Activated T-helper 17 cell treated with anti-CD3 and anti-CD28 coated beads, Interleukin-2, amount 50 U/mL, for 72 hours (primary cell): ENCODE measurements at places on chromosomes 16 and 17. TPM values are rescaled to one million over a fixed set of nuclear protein-coding genes. Genes with fewer than 3 reads are reported as not detected.
A peak's percentile ranks its signal among the peaks of the same experiment; 100 is the strongest.

- ATAC-seq, result no peak
These were observed 6.1 kb downstream of the MT1H start for GRCh38 chr16:56675685-56676210.

The CD300LD gene
- not detected for total RNA-seq

DNA sequence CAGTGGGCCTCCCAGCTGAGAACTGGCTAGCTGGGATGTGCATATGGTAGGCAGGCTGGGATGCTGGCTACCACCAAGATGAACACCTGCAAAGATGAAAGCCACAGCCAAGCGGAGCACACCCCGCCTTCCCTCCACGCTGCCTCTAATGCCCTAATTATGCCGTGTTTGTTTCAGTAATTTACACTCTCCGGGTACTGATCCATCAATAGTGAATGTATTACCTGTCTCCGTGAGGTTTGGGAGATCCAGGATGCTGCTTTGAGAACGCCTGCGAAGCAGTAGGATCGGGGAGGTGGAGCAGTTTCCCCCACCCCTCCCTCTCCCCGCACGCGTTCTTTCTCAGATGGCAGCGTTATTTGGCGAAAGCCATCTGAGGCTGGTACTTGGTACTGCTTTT, 28.9 kb upstream of the GSE1 start:
- ATAC-seq, result no peak

DNA sequence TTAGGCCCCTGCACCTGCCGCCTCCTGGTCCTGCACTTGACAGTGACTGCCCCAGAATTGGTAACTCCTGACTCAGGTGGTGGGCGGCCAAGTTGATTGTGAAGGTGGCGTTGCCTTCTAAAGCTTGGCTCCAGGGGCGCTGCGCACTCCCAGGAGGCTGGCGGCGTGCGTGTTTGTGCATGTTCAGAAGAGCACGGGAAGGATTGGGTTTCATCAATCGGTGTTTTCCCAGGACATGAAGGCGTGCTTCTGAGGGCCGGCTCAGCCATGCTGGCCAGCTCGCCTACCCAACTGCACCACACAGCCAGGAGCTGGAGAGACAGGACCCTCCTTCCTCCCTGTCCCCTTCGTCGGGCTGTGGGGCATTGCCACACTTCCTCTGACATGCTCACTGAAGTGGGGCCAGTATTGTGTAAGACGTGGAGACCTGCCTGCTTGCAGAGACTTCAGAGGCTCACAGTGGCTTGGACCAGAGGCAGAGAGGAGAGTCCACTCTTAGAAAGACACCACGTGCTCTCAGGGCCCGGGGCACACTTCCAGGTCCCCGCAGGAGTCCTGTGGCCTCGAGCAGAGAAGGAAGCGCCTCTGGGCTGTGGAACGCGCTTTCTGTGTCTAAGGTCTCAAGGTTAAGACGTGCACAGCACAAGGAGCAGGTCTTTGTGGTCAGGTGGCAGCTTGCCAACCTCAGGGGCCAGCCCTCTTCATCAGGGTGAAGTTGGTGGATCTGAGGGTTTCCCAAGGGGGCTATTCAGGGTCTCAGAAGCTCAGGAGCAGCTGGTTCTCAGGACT, 2.8 kb downstream of the RAB40C start:
- ATAC-seq, result no peak

- ATAC-seq, result no peak
These were observed 3.1 kb upstream of the C17orf58 start for GRCh38 chr17:67999291-67999911.

The FBXW10 gene
- total RNA-seq, result not detected

The PRSS53 gene
- total RNA-seq, result 4.5 TPM

The CPSF4L gene
- total RNA-seq, result not detected

The CES1 gene
- not detected for total RNA-seq

DNA sequence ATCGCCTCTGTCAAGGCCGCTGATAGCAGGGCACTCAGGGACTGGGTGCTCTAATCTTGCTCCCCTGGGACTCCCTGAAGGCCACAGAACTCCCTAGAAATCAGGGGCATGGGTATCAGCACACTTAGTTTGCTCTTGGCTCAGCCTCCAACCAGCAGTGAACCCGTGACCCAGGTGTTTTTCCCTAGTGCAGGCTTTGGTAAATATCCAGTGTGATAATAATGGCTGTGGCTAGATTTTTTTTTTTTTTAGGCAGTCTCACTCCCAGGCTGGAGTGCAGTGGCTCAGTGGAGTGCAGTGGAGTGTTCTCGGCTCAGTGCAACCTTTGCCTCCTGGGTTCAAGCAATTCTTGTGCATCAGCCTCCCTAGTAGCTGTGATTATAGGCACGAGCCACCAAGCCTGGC, 10.3 kb downstream of the NUPR1 start:
- no peak for ATAC-seq

DNA sequence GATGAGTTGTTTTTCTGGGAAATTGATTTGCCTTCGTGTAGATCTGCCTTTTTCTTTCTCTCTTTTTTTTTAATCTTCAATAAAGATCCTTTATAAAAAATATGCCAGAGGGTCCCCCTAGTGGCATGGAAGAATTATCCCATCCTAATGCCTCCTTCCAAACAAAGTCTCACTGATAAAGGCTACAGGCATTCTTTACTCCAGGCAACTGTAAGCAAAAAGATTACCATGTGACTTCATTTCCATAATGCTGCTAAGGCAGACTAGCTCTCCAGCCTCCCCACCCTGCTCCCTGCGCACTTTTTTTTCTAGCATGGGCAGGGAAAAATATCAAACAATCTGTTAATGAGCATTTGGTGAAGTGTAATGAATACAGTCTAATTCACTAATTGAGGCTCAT, 220.2 kb upstream of the CDH8 start:
- ATAC-seq, result no peak

The TEX2 gene
- total RNA-seq, result 14.9 TPM

The CRHR1 gene
- total RNA-seq, result 0.71 TPM

The KRTAP1-5 gene
- total RNA-seq, result not detected

DNA sequence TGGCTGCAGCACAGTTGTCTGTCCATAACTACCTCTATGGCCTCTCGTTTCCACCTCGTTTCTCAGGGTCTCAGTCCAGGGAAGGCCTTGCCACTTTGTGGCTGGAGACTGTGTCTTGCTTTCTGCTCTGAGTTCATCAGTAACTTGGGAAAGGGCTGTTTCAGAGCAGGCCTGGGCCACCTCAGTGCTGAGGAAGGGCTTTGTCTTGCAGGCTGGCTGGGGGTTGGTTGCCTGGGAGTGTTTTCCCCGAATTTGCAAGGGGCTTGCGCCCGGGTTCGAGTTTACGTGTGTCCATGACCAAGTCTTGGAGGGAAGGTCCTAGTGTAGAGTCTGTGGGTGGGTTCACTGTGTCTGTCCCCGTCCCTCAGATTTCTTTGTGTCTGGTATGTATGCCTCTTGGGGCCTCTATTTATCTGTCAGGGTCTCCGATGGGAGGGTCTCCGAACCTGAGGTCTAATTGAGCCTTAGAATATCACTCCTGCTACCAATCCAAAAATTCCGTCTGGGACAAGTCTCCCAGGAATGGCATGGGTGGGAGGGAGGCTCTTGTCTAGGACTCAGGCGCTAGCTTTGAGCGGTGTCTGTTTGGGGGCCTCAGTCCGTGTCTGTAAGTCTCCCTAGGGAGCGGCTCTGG, 594 bp upstream of the TGFB1I1 start:
- ATAC-seq, result no peak

DNA sequence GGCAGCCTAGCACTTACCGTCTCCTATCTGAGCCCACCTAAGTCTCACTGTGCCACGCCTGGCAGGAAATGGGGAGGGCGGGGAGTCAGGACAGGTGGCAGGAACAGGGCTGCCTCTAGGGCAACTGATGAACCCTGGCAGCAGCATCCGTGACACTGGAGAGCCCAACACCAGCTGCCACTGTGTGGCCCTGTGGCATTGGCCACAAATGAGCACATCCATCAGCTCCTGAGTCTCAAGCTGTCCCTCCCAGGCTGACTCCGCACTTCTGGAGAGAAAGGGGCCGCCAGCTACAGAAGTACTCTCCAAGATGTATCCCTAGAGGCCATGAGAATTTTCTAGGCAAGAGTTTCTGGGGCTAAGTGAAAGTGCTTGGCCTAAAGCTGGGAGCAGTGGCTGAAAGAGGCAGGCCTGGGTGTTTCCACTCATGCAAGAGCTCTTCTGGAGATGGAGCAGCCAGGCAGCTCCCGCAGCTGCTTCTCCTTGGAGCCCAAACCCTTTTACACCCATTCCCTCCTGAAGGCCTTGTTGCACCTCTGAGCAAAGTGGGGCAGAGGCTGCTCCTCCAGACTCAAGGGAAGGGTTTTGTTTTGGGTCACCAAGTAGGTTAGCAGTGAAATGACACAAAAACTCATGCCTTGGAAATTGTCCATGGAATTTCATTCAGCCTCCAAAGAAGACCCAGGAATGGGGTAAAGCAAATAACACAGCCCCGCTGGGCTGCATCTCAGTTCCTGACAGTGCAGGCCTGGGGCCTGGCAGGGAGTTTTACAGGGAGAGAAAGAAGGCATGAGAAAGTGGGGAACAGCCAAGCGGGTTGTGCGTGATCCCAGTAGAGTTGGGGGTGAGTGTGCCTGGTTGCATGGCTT, 25.8 kb downstream of the PEMT start:
- no peak for ATAC-seq

The CACNA1G gene
- total RNA-seq, result not detected

GRCh38 chr16:12392585-12393091, 411.0 kb downstream of the CPPED1 start:
- ATAC-seq, result no peak

GRCh38 chr16:83116274-83116892, 489.6 kb downstream of the CDH13 start:
- ATAC-seq, result no peak

DNA sequence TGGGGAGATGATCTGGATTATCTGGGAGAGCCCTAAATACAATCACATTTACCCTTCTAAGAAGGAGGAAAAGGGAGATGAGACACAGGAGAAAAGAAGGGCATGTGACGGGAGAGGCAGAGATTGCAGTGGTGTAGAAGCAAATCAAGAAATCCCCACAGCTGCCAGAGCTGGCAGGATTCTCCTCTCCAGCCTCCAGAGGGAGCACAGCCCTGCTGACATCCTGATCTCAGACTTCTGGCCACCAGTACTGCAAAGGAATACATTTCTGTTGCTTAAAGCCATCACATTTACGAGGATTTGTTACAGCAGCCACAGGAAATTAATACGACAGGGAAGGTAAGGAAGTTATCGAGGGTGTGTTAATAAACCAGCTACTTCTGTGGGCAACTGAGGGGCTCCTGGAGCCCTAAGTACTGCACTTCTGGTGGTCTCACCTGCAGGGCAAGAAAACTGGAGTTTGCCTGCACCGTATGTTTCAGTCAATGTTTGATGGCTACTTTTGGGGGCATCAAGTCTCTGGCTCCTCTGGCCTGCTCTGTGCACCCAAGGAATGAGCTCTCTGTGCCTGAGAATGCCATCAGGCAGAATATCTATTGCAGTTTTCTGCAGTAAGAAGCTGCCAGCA, 22.9 kb upstream of the CDH13 start:
- no peak for ATAC-seq

The HID1 gene
- total RNA-seq, result 1.2 TPM

GRCh38 chr17:30990458-30990857, 19.6 kb downstream of the RNF135 start:
- no peak for ATAC-seq

The SKAP1 gene
- total RNA-seq, result 71.4 TPM

The RBFOX1 gene
- total RNA-seq, result not detected

The ANKRD13B gene
- 10.4 TPM for total RNA-seq

GRCh38 chr17:79372470-79373238, 238.2 kb downstream of the RBFOX3 start:
- ATAC-seq, result no peak

- ATAC-seq, result no peak
These were observed 77.0 kb upstream of the CA10 start for GRCh38 chr17:52235516-52235915.

GRCh38 chr17:75288770-75289114, 491 bp downstream of the SLC25A19 start:
- peak; percentile 34 for ATAC-seq
